ENCODE measurements at places on chromosomes 4 and X.

GRCh38 chrX:23782455-23782854 is 518 bp upstream of the SAT1 start:
- DNase-seq, result no peak

DNA sequence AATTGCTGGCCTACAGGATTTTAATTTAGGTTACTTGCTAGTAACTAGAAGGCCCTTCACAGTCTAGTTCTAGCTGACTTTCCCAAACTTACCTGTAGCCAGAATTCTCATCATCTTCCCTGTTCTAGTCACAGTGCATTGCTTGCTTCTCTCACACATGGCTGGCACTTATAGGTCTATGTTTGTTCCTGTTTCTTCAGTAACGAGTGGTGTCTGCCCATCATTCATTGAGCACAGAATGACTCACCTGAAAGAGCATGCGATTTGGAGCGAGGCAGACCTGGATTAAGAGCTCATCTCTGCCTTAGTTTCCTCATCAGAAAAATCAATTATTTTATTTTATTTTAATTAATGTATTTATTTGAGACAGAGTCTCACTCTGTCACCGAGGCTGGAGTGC is 201.7 kb upstream of the ANK2 start:
- no peak for DNase-seq

DNA sequence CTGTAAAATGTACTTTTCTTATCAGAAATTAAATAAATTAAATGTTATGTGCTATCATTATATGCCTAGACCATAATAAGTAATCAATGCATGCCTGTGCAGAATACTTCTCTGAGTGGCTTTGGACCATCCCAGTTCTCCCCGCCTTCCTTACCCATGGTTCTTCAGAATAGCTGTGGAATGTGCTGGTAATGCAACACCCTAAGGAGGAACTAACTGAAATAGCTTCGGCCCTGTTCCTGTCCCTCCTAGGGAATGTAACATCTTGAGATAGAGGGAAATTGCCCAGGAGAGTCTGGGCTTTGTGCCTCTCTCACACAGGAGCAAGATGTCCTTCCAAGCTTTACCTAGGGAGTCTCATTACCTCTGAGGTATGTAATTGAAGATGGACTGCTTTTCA is 693.6 kb upstream of the HS3ST1 start:
- DNase-seq, result no peak

DNA sequence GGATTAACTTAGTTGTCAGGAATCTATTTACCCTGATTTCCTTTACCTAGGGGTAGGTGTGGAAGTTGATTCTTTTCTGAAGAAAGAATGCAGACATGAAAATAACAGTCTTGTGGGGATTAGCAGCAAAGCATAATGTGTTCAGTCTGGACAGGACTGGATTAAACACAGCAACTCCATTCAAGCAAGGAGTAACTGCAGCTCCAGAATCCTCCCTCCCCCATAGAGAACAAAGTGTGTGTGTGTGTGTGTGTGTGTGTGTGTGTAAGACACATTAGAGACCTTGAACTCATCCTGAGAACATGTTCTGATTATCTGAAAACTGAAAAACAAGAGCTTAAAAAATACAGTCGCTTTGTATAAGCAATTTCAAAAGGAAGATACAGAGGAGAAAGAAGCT is 9.3 kb downstream of the C4orf54 start:
- no peak for DNase-seq

DNA sequence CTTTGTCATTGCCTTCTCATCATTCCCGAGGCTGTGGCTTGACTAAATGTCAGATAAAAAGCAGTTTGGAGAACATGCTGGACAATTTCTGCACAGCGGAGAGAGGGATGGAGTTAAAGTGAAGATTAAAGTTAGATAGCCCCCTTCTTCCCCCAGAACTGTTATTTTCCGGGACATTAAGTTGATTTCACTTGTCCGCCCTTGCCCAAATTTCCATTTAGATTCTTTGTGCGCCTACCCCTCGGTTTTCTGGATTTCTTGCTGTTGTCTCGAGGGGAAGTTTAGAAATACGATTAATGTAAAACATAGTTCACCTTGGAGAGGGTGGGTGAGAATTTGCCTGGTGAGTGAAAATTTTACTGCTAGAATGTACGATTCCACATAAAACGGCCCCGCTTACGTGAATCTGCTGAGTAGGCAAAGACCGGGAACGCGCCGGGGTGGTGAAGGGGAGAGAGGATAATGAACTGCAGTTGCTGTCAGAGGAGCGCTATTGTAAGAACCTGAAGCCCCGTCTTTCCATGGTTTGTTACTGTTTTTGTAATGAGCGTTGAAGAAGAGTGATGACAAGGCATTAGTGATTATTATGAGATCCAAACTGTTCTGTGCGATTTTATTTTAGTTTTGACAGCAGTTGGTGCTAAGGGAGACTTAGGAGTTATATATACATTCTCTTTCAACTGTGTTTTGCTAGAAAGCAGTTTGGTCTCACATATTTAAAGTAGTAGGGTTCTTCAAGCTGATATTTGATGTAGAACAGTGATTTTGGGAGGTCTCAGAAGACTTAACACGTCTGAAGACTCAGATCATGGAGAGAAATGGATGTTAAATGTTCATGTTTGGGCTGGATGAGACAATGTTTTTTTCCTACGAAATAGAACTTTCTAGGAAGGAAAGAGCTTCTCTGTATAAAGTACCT is 73.0 kb downstream of the AFF1 start:
- no peak for DNase-seq

- DNase-seq, result no peak
These were observed 25.9 kb upstream of the NDNF start for GRCh38 chr4:121098266-121098665.

- no peak for DNase-seq
These were observed 29.4 kb upstream of the NDP start for GRCh38 chrX:44002567-44002966.

DNA sequence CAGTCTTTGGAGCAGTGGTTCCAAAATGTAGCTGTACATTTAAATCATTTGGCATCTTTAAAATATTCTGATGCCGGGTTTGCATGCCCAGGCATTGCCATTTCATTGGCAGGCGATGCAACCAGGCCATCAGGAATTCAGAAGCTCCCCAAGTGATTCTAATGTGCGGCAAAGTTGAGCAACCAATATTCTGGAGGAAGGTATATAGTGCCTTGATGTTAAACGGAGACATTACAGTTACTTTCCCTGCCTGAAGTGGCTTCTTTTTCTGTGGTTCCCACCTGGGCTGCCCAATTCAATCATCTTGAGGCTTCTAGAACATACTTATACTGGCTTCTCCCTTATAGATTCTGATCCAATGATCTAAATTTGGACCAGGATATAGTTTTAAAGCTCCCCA is 68.7 kb upstream of the PGM2 start:
- DNase-seq, result no peak

DNA sequence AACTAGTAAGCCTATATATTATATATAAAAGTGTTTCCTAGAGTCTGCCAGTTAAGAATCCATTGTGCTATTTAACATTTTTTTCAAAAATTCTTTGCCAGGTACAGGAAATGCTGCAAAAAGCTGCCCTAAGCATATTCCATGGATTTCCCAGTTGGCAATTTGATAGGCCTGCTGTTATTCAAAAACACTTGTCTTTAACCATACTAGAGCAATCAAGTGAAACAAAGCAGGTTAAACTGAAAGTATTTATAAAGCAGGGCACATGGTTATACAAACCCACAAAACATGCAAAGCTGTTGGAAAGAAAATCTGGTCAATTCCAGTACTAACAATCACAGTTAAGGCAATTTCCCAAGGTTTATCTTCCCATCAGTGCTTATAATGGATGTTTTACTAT is 159.9 kb downstream of the UNC5C start:
- DNase-seq, result no peak

DNA sequence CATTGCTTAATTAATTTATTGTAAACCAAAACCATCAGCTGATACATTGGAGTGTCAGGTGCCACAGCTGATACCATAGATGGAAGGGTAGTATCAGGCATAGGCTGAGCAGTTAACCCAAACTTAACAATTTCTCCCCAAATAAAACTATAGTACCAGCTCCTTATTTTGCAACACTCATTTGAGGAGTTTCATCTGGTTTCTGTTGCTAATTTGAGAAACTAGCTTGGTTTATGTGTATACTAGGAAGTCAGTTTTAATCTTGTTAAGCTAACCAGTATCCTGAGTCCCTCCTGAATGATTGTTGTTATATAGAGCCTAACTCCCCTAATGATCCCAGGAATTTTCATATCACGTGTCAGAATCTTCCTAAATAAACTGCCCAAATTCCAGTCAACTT is 12.7 kb downstream of the DCAF16 start:
- no peak for DNase-seq

GRCh38 chr4:78310007-78310739 is 241.4 kb upstream of the ANXA3 start:
- DNase-seq, result no peak

DNA sequence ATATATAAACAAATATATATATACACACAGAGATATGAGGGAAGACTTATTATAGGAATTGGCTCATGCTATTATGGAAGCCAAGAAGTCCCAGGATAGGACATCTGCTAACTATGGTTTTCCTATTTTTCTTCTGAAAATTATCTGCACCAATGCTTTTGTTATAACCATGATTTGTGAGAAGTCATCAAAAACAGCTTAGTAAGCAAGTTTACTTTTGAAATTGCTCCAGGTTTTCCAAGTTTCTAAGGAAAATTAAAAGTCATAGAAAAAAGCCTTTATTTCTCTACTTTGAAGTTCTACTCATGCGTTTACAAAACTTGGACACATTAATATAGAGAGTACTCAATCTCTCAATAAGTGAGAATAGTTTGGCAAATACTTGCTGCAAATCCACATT is 213.1 kb downstream of the TRAM1L1 start:
- DNase-seq, result no peak

DNA sequence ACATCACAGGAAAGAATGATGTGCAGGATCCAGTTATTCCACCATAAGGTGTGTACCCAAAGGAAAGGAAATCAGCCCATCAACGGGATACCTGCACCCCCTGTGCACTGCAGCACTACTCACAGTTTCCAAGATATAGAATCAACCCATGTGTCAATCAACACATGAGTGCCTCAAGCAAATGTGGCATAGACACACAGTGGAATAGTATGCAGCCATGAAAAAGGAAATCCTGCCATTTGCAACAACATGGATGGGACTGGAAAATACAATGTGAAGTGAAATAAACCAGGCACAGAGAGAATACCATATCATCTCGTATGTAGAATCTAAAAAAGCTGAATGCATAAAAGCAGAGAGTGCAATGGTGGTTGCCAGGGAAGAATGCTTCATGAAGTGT is 53.3 kb downstream of the DHRSX start:
- DNase-seq, result no peak

- no peak for DNase-seq
These were observed 30.3 kb downstream of the FAM53A start for GRCh38 chr4:1653776-1654175.

GRCh38 chrX:10698318-10698640 is 77.9 kb upstream of the MID1 start:
- no peak for DNase-seq

DNA sequence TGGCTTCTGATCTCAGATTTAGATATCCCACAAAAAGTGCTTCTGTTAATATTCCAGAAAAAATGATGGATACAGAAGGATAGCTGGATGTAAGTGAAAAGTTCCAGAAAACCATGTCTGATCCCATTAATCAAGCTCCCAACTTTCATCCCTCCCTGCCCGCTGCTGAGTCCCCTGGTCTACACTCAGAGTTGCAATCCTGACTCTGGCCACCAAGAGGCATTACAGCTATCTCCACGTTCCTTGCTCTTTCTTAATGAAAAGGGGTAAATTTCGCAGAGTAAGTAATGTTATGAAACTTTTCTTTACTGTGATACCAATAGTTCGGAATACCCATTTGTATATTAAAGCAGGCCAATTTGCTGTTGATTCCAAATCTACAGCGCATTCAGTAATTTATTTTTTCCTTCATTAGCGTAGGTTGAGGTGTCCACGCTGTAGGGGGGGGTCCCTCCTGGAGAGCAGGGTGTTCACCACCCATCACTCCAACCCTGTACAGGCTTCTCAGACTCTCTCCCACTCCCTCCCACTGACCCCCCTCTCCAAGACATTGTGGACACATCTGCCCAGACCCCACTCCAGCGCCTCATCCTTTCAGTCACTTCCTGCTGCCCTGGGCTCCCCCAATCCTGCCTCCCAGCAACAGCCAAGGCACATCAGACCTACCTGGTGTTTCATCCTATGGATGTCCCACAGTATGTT is 55.1 kb downstream of the RAB40A start:
- no peak for DNase-seq

DNA sequence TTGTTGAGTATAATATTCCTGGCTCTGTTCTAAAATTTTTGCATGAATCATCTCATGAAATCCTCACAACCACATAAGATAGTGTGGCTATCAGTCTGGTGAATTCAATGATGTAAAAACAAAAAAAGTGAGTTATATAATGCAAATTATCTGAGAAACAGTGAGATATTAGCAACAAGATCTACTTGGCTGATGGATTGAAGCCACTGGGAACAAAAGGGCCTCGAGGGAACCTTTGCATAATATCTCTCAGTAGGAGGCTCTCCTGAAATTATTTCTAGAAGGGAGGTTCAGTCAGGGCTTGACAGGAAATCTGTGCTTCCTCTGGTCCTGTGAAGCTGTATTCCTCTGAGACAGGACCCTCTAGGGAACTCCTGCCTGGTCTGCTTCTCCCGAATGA is 30.1 kb upstream of the NUP54 start:
- DNase-seq, result no peak

GRCh38 chr4:21012851-21013331 is 312.6 kb downstream of the PACRGL start:
- DNase-seq, result no peak

DNA sequence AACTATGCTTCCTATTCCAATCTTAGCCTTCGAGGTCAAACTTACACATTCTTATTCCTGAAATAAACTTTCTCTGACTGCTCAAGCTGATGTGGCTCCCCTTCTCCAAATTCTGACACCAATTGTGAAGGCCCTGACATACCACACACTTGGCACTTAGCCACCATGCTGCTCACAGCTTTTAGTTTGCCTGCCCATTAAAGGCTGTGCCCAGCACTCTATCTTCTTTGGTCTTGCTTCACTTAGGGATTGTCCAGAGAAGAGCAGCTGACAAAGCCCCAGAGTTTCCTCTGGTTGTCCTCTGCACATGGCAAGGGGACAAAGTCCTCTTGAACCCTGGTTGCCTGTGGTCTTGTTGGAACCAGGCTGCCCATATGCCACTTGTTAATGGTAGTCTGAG is 126.1 kb downstream of the ARHGEF9 start:
- DNase-seq, result no peak

- DNase-seq, result no peak
These were observed 64.3 kb upstream of the TLR2 start for GRCh38 chr4:153619811-153620210.

- DNase-seq, result no peak
These were observed 53.3 kb downstream of the RGS12 start for GRCh38 chr4:3346146-3346545.

DNA sequence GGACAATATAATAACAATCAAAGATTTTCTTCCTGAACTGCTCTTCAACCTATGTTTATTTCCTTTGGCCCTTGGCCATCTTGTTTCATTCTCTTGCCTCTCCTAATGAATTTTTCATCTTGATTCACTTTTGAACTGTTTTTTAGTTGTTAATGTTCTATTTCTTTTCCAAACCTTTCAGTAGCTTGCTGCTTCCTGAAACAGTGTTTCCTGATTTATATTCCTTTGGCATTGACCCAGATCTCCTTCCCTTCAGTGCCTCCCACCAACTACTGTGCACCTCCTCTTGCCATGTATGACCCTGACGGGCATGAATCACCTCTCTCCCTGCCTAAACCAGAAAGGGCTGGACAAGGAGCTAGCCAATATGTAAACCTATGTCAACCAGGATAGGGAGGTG is 25.6 kb upstream of the SPP1 start:
- no peak for DNase-seq

Data from stimulated activated CD8-positive, alpha-beta memory T cell treated with anti-CD3 and anti-CD28 coated beads, Interleukin-7, amount 100 ng/mL, for 1 hour (primary cell).